ENCODE measurements at places on chromosomes 1 and 21.

- DNase-seq: no peak
These were observed 68.9 kb downstream of the SNRPE start for GRCh38 chr1:203930342-203930741.

GRCh38 chr21:44666401-44667320 is at the start of gene KRTAP12-2:
KRTAP12-2 (minus strand) TSS chr21:44666927; CDS start chr21:44666886, 41 bp downstream.
- DNase-seq: no peak

GRCh38 chr1:225812488-225813213 is 2.7 kb downstream of the EPHX1 start:
- DNase-seq: no peak

GRCh38 chr1:69121723-69122122 is 446.0 kb upstream of the LRRC7 start:
- DNase-seq: no peak

DNA sequence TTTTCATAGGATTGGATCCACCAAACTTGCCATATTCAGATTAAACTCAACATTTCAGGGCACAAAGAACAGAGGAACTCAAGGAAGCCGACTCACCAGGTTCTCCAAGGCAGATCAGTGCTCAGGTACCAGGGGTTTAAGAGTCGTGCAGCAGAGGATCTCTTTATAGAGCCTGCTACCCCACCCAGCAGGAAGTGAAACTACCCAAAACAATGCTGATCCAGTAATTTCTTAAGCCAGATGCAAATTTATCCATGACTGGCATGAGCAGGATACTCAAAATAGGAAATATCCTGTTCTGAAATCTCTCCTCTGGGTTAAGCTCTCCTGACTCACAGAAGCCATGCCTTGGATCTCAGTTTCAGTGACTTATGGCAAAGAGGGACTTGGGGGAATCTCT is at the start of gene SPRR2A:
Gene SPRR2A (minus strand): TSS at position 138 of the 400 bp plus-strand sequence. CDS start 777 bp downstream, outside the sequence.
- no peak for DNase-seq

GRCh38 chr1:15941044-15941840 is 34.7 kb downstream of the ZBTB17 start:
- DNase-seq: no peak
